Central memory CD8-positive, alpha-beta T cell (primary cell): ENCODE measurements at places on chromosomes 5 and 9.

DNA sequence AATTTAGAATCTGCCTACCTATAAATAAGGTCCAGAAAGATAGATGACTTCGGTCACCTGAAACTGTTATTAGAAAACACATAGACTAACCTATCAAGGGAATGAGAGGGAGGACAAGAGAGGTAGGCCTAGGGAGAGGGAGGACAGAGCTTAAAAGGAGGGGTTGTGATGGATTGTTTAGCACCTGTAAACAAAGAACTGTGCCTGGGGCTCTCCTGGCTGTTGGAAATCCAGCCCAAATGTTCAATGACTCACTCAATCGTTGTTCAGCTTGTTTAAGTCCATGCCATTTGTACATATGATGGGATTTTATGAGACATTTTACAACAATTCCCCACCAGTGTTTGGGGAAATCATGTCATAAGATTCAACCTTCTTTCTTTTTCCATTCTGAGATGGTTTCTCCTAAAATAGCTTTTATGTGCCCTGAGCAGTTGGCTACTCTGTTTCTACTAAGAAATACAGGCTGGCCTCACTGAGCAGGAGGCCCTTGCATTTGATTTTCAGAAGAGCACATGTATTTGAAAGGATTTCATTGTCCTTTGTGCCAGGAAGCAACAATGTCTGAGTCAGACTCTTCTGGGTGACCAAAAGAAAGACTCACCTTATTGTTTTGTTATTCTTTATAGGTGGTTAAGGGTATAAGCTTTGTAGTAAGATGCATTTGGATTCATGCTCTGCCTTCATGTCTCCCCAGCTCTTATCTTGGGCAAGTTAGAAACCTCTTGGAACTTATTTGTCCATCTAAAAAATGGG is 48.2 kb upstream of the GPR151 start:
- no peak for DNase-seq

GRCh38 chr5:1558944-1559343 is 35.2 kb upstream of the LPCAT1 start:
- no peak for DNase-seq

DNA sequence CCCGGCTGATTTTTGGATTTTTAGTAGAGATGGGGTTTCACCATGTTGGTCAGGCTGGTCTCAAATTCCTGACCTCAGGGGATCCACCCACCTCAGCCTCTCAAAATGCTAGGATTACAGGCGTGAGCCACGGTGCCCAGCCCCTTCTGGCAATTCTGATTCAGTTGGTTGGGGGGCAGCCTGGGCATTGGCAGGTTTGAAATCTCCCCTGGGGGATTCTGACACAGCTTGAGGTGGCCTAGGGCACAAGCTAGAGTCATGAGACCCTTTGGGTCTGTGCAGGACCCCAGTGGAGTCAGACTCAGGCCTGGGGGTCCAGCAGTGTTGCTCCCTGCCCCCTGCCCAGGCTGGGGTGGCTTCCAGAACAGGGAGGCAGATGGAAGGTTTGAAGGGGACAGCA is 239.8 kb downstream of the PBX3 start:
- no peak for DNase-seq

DNA sequence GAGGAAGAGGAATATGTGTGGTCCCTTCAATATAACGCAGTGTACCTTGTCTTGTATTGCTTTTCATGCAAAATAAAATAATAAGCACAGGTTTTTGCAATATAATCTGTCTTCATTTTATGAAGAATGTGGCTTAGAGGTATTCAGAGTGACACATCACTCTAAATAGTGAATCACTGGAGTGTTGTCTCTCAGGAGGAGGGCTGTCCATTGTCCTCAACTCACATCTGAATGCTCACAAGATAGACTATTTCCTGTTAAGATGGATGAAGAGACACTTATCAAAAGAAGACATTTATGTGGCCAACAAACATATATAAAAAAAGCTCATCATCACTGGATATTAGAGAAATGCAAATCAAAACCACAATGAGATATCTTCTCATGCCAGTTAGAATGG is 1147.5 kb upstream of the C9orf72 start:
- no peak for DNase-seq

- DNase-seq = no peak
Measured at GRCh38 chr5:178399701-178400095, 167.1 kb upstream of the PHYKPL start.

- DNase-seq = no peak
Measured at GRCh38 chr9:133563291-133563796, 28.8 kb downstream of the ADAMTSL2 start.

DNA sequence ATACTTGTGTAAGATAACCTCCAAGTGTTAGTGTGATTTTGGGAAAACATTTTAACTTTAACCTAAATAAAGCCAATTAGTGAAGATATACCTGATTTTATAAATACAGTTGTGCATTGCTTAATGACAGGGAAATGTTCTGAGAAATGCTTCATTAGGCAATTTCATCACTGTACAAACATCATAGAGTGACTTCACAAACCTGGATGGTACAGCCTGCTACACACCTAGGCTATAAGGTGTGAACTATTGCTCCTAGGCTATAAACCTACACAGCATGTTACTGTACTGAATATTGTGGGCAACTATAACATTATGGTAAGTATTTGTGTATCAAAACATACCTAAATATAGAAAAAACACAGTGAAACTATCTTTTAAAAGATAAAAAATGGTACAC is 166.8 kb upstream of the TARS1 start:
- DNase-seq = no peak

GRCh38 chr9:3647652-3648051 is 121.9 kb upstream of the RFX3 start:
- no peak for DNase-seq

- DNase-seq = no peak
Measured at GRCh38 chr5:31688515-31689092, 49.7 kb downstream of the PDZD2 start.

GRCh38 chr5:4614088-4614487 is 526.0 kb upstream of the ADAMTS16 start:
- DNase-seq = no peak

- no peak for DNase-seq
Measured at GRCh38 chr9:89775641-89776040, 170.8 kb downstream of the GADD45G start.

- no peak for DNase-seq
Measured at GRCh38 chr5:150762211-150762610, 3.4 kb upstream of the DCTN4 start.

DNA sequence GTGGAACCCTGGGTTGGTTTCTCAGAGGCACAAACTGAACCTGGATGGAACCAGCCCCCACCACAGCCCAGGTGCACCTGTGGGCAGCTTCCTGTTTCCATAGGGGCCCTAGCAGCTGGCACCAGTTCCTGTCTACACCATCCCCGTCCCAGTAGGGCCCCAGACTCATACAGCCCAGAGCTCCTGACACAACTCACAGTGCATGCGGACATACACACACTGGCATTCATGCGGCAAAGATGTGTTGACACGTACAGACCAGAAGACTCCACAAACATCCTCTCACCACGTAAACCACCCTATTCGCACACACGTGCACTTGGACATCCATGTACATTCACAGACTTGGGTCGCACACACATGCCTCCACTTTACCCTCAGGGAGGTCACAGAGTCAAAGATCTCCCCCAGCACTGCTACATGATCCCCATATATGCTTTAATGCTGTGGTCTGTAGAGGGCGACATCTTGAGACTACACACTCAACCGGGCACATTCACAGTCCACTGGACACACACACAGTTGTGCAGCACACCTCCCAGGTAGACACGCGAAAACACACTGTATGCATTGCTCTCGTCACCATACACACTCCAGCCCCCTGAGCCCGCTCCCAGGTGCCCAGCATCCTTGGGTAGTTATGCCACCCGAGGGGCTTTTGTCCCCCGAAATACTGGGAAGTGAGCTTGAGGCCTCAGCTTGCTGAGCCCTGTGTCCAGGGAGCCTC is 22.4 kb downstream of the CXXC5 start:
- peak; percentile 29 for DNase-seq
